ENCODE measurements at places on chromosomes 16 and 17. TPM values are rescaled to one million over a fixed set of nuclear protein-coding genes. Genes with fewer than 3 reads are reported as not detected.

COQ9 gene
- 50.2 TPM for total RNA-seq

CACNG5 gene
- not detected for total RNA-seq

CHRNE gene
- total RNA-seq: 0.10 TPM

ABCA9 gene
- total RNA-seq: not detected

NXN gene
- 23.9 TPM for total RNA-seq

SCARF1 gene
- 0.23 TPM for total RNA-seq

WSCD1 gene
- total RNA-seq: 3.3 TPM

TEKT3 gene
- total RNA-seq: 0.27 TPM

CA7 gene
- total RNA-seq: not detected

KIF19 gene
- total RNA-seq: 0.05 TPM

FBXW10B gene
- 3.9 TPM for total RNA-seq

RAMP2 gene
- 0.63 TPM for total RNA-seq

TBC1D3H gene
- not detected for total RNA-seq

CDT1 gene
- total RNA-seq: 34.5 TPM

PPL gene
- 3.4 TPM for total RNA-seq

ITGAL gene
- total RNA-seq: not detected

TBC1D3I gene
- total RNA-seq: 0.27 TPM

PEX12 gene
- 7.2 TPM for total RNA-seq

MYH13 gene
- total RNA-seq: not detected

SKAP1 gene
- 0.45 TPM for total RNA-seq

TP53TG3B gene
- total RNA-seq: 0.24 TPM

CA4 gene
- not detected for total RNA-seq

GDPD3 gene
- total RNA-seq: 1.8 TPM

PAQR4 gene
- total RNA-seq: 47.7 TPM

ODAD4 gene
- total RNA-seq: 1.4 TPM

TMEM88 gene
- 0.33 TPM for total RNA-seq

KRTAP2-1 gene
- total RNA-seq: not detected

HEATR9 gene
- total RNA-seq: not detected

TLCD1 gene
- total RNA-seq: 51.1 TPM

MT3 gene
- total RNA-seq: not detected

ENPP7 gene
- not detected for total RNA-seq

KRT33B gene
- not detected for total RNA-seq

CHST4 gene
- total RNA-seq: 0.08 TPM

SEPTIN12 gene
- not detected for total RNA-seq

MTSS2 gene
- total RNA-seq: 91.6 TPM

RNPS1 gene
- 255 TPM for total RNA-seq

HOXB7 gene
- total RNA-seq: 34.2 TPM

ZPBP2 gene
- not detected for total RNA-seq

KRTAP4-3 gene
- total RNA-seq: not detected

RAB26 gene
- 3.5 TPM for total RNA-seq

IRX5 gene
- total RNA-seq: 1.9 TPM

ENDOV gene
- 50.6 TPM for total RNA-seq

TEKT1 gene
- total RNA-seq: 0.04 TPM

KRTAP4-4 gene
- not detected for total RNA-seq

HOXB1 gene
- total RNA-seq: not detected

AOC3 gene
- total RNA-seq: 1.5 TPM

Measured in A549 treated with Mapracorat at 1 μM for 4 hours (cell line).